ENCODE measurements at places on chromosomes 2 and 18.

DNA sequence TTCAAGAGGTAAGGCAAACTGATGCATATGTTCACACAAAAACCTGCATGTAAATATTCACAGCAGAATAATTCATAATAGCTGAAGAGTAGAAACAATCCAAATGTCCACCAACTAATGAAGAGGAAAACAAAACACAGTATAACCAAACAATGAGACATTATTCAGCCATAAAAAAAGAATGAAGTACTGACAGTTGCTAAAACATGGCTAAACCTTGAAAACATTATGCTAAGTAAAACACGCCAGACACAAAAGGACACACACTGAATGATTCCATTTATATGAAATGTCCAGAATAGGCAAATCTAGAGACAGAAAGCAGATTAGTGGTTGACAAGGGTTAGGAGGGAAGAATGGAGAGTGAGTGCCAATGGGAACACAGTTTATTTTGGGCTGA, 86.9 kb downstream of the SESTD1 start:
- no peak for DNase-seq

DNA sequence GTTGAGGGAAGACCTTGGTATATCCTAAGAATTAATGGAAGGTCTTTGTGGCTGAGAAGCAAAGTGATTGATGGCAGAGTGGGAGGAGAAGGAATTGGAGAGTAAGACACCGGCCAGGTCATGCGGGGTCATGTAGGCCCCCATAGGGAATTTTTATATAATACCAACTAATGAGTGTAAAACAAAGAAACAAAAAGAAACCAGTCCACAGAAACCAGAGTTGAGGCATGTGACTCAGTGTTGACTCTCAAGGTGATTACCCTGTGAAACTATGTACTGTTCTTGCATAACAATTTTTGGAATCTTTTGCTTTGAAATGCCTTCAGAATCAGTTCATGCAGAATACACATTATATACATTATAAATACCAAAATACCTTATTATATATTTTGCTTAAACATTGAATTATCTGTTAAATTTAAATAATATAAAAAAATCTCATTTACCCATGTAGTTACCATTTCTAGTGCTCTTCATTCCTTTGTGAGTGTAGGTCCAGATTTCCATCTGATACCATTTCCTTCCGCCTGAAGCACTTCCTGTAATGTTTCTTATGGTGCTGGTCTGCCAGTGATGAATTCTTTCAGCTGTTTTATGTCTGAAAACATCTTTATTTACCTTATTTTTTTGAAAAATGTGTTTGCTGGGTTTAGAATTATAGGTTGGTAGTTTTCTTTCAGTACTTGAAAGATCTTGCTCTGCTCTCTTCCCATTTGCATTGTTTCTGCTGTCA, 8.6 kb downstream of the CLIP4 start:
- no peak for DNase-seq

GRCh38 chr2:173145454-173145853, 69.8 kb downstream of the MAP3K20 start:
- no peak for DNase-seq

DNA sequence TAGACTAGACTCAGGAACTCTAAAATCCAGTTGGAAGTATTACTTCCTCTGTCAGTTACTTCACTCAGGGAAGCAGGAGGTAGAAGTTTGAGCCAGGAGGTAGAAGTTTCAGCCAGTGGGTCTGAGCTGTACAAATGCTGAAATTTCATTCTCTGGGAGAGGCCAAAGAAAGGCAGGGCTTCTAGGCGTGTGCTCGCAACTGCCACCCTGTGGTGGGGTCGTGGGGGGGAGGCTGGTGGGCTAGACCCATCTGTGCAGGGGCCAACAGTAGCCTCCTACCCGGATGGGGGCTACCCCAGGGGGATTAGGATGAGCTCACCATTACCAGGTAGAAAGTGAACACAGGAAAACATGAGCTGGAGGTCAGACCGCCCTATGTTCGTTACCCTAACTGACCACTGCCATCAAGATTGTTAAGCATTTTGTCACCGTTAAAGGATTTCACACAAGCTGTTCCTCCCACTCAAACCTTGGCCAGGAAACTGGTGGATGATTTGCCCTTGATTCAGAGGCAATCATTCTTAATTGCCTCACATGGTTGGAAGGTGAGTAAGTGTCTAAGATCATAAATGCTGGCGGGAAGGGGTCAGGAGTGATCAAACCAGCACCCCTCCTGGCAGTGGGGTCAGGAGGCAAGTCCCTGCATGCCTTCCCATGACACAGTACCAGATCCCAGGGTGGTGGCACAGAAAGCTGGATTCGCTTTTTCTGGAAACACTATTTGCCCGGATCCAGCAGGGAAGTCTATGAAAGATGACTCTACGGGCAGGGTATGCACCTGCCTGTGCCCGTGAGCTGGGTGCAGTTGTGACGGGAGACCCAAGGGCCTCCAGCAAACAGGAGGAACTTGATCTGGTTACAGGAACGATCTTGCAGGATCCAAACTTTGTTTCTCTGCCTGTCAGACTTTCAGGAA, 5.2 kb upstream of the FHL2 start:
- peak; percentile 36 for DNase-seq

GRCh38 chr2:142170847-142171246, 40.0 kb upstream of the LRP1B start:
- no peak for DNase-seq

DNA sequence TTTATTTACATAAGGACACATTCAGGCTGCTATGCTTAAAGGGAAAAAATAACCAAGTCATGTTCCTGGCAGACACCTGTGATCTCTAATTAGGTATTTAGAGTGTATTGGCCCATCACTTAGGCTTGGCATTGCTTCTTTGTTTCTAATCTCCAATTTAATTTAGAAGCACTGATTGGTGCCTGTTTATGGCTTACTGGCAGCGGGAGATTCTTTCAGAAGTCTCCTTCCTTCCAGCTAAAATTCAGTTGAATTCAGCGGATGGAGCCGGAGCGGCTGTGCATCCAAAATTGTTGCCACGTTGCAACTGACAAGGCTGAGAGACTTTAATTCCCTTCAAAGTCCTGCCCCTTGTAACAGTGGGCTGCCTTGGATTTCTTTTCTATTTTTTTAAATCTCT, 66.5 kb downstream of the VWA3B start:
- no peak for DNase-seq

DNA sequence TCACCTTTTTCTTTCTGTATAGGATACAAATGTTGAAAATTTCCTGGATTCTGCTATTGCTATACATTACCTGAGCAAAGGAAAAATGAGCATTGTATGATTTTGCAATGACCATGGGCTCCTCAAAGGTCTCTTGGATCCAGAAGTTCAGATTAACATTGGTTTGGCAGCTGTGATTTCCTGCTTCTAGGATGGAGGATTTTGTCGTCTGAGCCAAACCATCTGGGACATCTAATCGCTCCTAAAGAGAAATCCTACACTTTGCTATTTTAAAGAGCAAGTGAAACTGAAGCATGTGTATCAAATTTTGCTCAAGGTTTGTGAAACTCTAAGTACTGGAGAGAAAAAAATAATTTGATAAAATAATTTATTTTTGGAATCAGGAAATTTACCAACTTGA, 115.1 kb upstream of the ST6GAL2 start:
- no peak for DNase-seq

All from NCI-H446 (cell line).